ENCODE measurements at places on chromosomes 1 and 21.

GRCh38 chr1:183568176-183569021 lies 21.9 kb downstream of the NCF2 start:
- DNase-seq = no peak

DNA sequence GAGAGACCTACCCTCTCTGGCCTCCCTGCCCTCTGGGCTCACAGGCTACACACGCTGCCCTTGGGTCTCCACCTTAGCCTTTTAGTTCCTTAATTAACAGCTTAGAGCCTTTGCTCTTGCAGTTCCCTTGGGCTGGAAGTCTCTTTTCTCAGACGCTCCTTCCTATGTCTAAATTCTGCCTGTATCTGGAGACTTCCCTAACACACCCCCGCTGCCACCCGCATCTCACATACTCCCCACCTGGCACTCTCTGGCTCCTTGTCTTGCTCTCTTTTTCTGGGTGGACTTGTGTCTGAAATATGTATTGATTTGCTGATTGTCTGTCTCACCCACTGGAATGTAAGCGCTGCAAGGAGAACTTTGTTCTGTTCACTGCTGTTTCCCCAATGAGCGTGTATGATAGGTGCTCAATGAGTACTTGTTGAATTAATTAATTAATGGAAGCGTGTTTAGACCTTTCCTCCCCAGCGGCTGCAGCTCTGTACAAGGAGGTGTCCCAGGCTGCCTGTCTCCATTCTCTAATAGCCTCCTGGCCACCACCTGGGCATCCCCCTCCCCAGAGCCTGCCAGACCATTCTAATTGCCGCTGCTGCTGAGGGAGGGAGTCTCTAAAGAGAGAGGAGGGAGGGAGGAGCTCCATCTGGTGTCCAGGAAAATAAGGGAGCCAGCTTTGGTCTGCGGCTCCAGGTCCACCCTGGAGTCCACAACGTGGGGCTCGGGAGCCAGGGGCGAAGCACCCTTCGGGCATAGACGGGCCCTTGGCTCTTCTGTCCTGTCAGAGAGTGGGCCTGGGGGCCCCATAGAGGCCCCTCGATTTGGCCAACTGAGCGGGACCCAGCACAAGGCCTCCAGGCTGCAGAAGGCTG lies 95.4 kb downstream of the RNF220 start:
- DNase-seq = no peak

DNA sequence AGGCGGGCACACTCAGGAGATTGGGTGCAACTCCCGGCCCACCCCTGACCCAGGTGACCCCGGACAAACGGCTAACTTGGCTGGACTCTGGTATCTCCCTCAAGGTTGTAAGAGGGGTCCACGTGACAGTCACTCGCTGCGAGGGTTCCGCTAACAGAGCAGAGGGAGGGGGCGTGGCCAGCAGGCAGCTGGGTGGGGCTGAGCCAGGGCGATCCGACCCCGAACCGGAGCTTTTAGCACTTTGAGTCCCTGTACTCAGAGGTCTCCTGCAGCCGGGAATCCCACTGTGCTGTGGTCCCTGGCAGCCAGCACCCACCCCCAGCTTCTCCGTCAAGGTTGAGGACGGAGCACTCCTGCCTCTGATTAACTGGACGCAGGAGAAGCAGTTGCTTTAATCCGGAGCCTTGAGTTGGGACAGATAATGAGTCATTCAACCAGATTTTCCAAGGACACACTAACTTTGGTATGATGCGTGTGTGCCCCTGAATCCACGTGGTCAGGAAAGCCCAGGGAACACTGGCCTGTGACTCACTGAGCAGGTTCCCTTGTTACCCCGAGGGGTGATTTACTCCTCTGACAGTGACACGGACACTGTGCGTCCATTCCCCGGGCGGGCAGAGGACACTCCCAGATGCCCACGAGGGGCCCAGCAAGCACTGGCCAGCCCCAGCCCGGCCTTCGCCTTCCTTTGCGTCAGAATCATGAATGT lies 16.8 kb downstream of the TRPM2 start:
- no peak for DNase-seq

DNA sequence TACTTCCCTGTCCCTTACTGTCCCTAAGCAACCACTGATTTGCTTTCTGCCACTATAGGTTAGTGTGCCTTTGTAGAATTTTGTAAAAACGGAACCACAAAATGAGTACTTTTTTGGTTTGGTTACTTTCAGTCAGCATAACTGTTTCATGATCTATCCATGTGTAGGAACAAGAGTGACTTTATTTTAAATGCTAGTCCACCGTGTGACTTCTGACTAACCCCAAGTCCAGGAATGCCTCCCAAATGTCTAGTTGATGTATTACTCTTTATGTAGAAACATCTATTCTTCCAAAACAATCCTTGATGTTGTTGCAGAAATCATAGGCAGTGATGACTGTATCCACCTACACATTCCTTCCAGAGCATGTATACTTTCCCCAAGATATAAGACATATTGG lies 21.3 kb downstream of the ATPAF1 start:
- DNase-seq = no peak

- DNase-seq = no peak
Observed at GRCh38 chr1:230922620-230923019, 54.3 kb upstream of the C1orf198 start.

All from NCI-H2029 (cell line).